ENCODE measurements at places on chromosomes 4 and X.

GRCh38 chr4:150972592-150972991, 42.5 kb downstream of the LRBA start:
- no peak for DNase-seq

DNA sequence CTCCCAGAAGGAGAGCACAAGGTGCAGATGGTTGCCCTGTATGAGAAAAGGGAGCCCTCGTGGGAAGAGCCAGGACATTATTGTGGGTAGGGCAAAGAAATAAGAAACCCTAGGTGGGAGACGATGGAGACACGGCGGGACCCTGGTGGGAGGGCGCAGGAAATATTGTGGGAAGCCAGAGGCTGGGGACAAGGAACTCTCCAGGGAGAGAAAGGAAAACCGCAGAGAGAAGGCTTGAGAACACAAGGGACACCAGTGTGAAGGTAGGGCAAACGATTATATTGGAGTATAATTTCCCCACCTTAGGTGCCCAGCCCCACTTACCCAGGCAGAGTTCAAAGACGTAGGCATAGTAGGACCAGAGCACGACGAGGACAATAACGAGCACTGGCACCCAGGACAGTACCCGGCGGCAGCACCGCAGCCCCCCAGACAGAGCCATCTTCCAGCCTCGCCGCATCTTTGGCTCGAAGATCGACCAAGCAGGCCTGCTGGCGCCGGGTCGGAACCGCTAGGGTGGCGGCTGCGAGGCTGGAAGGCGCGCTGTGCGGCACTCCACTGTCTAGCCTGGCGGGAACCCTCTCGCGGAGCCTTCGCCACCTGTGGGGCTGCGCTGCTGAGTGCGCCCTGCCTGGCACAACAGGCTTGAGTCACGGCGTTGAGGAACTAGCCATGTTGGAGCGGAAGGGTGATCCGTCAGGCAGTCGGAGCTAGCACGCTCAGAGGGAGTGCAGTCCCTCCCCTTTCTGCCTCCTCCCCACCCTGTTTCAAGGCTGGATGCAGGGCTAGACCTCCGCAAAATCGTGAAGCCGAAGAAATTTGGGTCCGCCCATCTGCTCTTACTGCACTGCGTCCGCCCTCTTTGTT, at the start of gene ZDHHC15:
TSS of gene ZDHHC15 (minus strand) at position 473 of the 867 bp plus-strand sequence. CDS start at position 460, 13 bp downstream.
- no peak for DNase-seq

- no peak for DNase-seq
Observed at GRCh38 chr4:78666830-78667258, 109.3 kb upstream of the BMP2K start.

DNA sequence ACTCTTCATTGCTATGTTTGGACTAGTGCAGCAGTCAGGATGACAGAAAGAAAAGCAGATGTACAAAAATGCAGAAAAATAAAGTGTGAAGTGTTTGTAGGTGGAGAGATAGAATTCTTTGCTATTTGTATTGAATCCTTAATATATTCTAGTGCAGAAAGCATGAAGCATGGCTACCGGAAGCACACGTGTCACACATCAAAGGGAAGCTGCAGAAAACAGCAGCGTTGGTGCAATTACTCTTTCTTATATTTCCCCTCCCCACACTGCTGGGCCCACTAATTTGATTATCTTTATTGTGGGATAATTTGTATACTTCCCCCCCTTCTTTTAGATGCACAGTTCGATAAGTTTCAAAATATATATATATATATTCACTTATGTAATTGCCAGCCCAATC, 35.9 kb upstream of the TAPT1 start:
- no peak for DNase-seq

DNA sequence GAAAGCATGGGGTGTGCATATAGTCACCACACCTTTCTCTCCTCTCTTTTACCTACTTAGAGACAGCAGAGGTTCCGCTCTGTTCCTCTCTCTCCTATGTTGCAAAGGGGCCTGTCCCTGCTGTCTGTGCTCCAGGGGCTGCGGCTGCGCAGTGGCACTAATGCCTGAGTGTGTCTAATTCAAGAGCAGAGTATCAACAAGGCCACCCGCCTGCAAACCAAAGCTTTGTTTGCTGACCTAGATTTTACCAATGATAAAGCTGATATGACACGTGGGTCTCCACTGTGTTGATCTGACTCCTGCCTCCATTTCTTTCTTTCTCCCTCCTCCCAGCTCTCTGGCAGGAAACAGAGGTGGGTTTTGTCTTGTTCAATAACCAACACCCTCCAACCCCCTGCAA, 74.9 kb downstream of the NSG1 start:
- DNase-seq, result no peak

DNA sequence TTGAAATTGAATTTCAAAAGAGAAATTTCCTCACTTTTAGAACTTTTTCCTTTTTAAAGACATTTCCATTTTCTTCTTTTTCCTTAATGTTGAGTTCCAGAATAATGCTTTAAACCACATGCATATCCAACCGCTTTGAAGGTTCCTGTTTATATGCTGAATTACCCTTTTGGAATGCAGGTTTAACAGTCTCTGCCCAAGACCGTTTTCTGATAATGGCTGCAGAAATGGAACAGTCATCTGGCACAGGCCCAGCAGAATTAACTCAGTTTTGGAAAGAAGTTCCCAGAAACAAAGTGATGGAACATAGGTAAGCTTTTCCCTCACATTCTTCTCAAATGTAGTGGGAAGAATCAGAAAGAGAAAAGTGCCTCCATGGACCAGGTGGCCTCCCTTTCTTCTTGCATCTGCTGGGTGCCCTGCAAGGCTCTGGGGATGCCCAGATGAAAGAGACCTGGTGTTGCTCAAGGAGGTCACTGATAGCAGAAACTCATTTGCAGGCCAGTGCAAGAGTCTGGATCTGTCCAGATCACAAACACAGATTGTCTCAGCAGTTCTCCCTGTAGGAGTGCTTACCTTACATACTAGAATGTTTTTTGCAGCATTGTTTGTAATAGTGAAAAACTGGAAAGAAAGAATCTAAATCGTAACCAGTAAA, 42.9 kb downstream of the MOSPD2 start:
- DNase-seq, result peak; percentile 63

DNA sequence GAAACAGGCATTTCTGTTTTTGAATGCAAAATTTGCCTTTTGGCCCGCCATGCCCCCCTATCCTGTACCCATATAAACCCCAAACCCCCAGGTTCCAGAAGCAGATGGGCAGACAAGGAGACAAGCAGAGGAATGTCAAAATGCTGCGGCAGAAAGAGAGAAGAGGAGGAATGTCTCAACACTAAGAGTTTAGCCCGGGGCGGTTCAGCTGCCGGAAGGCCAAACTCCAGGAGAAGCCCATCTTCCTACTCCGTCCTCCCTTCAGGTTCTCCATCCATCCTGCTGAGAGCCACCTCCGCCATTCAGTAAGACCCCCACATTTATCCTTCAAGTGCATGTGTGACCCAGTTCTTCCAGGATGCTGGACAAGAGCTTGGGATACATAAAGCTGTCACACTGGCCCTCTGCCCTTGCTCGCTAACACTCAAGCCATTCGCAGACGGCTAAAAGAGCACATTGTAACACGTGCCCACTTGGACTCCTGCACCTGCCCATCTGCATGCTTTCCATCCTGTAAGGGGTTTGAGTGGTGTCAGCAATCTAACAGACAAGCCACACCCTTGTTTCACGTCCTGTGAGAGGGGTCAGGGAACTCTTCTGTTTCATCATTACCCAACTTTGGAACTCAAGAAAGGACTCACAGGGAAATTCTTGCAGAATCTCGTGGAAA, 31.3 kb downstream of the TLR10 start:
- no peak for DNase-seq

DNA sequence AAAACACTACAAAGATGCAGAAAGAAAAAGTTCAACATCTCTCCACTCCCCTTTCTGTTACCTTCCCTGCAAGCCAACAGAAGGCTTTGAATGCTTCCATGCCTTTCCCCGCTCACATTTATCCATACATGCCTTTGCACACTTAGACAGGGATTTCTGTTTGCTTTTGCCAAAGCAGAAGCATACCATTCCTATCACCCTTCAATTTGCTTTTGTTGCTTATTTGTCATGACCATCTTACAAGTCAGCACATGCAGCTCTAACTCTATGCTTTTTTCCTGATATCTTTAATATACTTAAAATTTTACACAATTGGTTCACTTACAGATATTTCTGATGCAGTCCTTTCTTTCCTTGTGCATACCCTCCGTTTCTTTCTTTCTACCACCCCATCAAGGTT, 169.6 kb downstream of the CORIN start:
- no peak for DNase-seq

- no peak for DNase-seq
Observed at GRCh38 chrX:48667509-48667908, 16.1 kb upstream of the WAS start.
